ENCODE measurements at places on chromosomes 11 and 22.

- DNase-seq: peak; percentile 88
These were observed 139.5 kb upstream of the TIMP3 start for GRCh38 chr22:32661737-32662586.

DNA sequence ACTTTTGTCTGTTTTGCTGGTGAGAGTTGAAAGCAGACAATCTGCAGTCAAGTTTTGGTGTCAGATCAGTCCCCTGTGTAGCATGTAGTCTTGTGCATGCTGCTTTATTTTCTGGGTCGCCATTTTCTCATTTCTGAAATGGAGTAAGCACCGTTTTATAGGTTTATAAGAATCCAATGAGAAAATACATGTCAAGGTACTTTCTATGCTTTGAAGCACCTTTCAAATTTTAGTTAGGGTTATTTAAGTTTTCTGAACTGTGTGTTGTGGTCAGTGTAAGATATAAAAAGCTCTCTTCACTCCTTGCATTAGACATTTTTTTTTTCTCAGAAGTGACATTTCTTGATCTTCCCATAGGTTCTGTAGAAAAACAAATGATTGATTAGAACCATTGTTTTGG is 283.2 kb downstream of the ETS1 start:
- no peak for DNase-seq

GRCh38 chr11:117413616-117414015 is 86.0 kb downstream of the CEP164 start:
- DNase-seq: no peak

DNA sequence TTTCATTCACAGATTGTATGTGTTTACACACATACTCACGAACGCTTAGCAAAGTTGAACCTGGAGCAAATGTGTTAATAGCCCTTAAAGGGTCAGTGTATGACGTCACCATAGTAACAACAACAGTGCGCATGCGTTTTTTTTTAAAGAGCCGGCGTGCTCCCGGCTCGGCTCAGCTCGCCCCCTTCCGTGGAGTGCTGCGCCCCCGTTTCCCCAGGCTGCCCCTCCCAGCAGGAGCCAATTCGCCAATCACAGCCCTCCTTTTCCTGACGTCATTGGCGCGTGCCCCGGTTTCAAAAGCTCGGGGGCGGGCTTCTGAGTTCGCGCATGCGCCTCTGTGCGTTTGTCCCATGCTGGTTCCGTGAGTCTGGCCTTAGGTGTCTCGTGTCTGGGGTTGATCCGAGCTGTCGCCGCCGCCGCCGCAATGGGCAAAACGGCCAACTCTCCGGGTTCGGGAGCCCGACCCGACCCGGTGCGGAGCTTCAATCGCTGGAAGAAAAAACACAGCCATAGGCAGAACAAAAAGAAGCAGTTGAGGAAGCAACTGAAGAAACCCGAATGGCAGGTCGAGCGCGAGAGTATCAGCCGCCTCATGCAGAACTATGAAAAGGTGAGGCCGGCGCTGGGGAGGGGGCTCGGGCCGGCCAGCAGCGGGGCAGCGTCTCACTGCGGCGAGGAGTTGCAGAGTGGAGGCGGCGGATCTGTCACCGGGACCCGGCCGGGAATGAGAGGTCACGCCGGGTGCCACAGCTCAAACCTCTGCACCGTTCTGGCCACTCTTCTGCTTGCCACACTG is at the start of gene DDX10:
Gene DDX10 (plus strand): TSS at position 340 of the 796 bp plus-strand sequence. CDS start 85 bp downstream, at position 425.
- DNase-seq: peak; percentile 89

DNA sequence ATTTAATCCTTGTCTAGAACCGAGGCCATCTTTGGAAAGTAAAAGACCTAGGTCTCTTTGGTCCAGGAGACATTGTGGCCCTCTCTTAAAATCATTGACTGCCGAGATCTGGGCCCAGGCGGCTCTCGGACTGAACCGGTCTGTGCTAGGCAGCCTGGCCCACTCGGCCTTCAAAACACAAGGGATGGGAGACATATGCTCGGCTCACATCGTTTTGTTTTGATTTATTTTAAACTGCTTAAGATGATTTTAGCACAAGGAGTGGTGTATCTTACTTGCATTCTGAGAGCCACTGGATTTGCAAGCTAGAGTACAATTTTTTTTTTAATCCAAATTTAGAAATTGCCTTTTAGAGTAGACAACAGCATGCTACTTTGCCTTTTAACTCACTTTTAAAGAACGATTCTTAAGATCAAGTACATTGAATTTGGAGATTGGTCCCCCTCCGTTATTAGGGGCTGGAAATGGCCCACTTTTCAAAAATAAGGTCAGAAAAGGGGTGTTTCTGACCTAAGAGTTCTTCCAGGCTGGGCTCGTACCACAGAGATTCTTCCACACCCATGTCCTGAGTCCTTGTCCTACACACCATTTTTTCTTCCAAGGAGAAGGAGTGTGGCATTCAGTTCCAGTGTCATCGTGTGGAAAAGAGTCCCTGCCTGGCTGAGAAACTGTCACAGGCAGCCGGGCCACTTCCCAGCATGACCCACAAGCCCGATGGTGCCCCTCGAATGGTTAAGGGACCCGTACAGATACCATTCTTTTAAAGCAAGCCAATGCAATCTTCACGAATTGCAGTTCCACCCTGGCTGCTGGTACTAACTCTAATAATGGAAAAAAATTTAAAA is 80.5 kb upstream of the WNT7B start:
- no peak for DNase-seq

GRCh38 chr22:19057999-19058491 is 64.2 kb downstream of the DGCR2 start:
- no peak for DNase-seq

GRCh38 chr22:45577746-45578523 is 75.3 kb downstream of the FBLN1 start:
- peak; percentile 41 for DNase-seq

DNA sequence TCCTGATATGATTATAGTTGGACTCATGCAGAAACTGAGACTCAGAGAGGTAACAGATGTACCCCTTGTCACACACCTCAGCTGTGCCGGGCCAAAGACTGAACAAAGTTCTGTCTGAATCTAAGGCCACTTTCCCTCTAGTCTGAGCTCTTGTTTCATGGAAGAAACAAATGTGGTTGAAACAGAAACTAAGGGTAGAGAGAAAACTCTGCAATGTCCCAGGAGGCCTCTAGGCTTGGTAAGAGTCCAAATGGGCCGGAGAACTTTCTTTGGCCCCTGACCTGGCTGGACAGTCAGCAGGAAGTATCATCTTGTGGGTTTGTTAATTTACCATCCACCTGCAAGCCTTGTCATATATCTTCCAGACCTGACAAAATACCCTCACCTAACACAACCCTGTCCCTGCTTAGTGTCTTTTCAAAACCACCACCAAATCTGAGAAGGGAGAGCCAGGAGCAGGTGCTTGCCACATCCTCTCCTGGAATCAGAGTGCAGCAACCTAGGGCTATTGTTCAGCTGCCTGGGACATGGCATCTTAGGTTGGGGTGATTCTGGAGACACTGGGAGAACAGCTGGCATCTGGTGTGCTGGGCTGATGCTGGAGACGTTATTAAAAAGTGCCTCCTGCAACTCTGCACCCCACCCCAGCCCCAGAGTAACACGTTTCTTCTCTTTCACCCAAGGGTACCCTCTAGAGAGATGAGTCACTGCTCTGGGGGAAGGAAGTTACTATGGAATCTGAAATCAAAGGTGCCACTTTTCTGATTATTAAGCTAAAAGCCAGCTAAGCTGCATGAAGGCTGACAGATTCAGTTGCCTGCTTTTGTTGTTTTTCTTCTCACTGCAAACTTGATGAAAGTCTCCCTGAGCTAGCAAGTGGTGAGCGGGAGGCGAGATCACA is 126.3 kb upstream of the TIMP3 start:
- no peak for DNase-seq

- DNase-seq: no peak
These were observed 17.4 kb upstream of the TMPRSS6 start for GRCh38 chr22:37126882-37127281.

DNA sequence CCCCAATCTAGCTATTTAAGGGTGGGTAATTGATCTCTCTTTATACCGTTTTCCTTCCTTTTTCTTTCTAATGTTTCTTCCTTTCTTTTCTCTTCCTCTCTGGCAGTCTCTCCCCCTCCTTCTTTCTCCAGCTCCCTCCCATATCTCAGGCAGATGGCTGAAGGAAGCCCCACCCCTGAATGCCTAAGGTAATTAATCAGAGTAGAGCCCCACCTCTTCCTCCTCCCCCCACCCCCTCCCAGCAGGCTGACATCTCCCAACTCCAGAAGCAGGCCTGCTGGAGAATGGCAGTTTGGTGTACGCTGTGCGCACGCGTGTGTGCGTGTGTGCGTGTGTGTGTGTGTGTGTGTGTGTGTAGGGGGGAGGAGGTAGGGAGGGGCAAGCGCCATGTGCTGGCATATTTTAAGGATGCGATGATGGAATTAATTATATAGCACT is 122.6 kb downstream of the APOL5 start:
- DNase-seq: peak; percentile 95

- DNase-seq: no peak
These were observed 3.3 kb upstream of the KCNJ11 start for GRCh38 chr11:17391493-17392355.

DNA sequence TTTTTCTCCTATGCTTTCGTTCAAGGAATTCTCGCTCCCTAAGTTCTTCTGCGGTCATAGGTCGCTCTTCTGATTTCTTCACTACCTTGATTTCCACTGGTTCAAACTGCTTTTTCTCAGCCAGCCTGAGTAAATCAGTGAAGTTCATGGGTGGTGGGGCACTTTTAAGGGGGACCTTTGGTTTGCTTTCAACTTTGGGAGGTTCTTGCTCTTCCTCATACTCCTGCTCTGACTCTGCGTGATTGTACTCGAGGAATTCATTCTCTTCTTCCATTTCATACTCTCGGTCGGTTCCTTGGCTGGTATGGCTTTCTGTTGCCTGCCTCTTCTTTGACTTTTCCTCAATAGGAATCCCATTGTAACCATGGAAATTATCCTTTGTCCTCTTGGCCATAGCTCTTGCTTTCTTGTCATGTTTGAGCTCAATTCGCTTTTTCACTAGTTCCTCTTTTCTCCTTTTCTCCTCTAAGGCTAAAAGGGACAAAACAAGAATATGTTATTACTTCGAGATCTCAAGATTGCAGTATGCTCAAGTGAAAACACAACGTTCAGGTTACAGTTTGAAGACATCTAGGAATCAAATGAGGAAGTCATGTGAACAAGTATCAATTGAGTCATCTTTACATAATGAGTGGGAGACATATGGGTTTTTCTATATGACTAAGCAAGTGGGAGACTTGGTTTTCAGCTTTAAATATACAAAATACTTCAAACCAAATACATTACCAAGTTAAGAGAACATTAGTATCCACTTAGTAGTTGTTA is 16.2 kb downstream of the MISFA start:
- no peak for DNase-seq

DNA sequence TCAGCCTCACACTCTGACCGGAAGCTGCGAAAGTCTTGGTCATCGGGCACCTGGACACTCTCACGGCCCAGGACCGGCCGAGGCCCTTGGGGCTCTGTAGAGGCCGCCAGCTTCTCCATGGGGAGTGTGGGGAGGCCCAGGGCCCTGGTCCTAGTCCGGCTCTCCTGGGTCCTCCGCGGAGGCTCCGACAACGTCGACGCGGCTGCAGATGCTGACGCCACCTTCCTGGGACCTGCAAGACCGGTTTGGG is 12.9 kb downstream of the STARD10 start:
- DNase-seq: no peak

DNA sequence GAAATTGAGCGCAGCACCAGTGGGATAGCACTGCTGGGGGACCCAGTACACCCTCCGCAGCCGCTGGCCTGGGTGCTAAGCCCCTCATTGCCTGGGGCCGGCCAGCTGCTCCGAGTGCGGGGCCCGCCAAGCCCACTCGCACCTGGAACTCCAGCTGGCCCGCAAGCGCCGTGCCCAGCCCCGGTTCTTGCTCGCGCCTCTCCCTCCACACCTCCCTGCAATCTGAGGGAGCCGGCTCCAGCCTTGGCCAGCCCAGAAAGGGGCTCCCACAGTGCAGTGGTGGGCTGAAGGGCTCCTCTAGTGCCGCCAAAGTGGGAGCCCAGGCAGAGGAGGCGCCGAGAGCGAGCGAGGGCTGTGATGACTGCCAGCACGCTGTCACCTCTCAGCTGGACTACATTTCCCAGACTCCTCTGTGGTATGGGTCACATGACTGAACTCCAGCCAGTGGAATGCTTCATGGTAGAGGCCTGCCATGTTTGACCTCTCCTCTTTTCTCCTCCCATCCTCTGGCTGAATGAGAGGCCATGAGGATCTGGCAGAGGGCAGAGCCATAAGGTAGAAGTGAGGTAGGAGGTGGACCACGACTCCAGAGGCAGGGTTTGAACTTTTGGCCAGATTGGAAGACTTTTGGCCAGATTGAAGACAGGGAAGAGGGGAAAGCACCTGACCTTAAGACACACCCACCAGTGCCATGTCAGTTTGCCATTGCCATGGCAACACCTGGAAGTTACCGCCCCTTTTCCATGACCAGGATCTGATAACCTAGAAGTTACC is 6.2 kb downstream of the MRGPRD start:
- no peak for DNase-seq

GRCh38 chr22:38355275-38355674 is 38.0 kb upstream of the CSNK1E start:
- no peak for DNase-seq

DNA sequence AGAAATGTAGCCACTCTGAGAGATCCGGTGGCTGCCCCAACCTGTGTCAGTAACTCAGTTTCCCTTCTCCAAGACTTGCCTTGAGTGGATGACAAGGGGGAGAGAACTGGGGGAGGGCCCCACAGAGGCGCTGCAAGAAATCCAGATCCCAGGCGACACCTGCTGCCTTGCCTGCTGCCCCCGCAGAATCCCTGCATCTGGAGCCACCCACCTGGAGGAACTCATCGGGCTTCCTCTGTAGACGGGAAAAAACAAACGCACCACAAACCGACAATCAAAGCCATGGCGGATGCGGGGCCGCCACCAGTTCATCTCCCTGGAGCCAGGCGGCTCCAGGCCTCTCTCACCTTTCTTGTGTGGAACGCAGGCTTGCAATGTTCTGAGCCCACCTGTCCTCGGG is 40.2 kb downstream of the MACROD1 start:
- DNase-seq: no peak

DNA sequence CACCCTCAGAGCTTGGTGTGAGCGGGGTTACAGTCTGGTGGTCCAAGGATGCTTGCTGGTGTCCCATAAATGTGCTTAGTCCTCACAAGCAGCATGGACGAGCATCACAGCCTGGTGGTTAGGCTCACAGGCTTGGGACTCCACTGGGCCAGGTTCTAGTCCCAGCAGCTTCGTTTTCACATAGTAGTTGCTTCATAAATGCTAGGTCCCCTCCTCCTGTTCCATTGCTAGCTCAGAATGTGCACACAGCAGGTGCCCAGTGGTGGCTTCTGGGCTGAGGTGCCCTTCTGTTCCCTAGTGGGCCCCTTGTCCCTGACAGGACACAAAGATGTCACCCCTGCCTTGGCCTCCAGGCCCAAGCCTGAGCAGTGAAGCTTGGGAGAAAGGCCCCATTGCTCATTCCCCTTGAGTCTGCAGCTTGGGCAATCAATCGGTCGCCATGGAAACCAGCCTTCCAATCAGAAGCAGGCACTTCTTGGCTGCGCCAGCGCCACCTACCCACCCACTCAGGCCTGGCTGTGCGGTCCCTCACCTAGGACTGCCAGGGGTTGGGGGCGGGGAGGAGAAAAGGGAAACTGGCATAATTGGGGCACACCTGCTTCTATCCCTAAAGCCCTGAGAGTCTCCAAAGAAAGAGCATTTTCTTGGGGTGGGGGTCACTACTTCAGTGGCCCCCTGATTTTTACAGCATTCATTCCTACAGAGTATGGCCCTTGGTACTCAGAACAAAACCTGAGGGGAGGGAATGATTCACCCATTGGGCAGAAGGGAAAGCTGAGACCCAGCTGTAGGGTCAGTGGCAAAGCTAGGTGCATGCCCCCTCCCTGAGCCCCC is 48.1 kb downstream of the CYTH4 start:
- DNase-seq: peak; percentile 72

Data from AG09309 (cell line).